ENCODE measurements at places on chromosomes 12 and 14. TPM values are rescaled to one million over a fixed set of nuclear protein-coding genes. Genes with fewer than 3 reads are reported as not detected.
A peak's percentile ranks its signal among the peaks of the same experiment; 100 is the strongest.

DNA sequence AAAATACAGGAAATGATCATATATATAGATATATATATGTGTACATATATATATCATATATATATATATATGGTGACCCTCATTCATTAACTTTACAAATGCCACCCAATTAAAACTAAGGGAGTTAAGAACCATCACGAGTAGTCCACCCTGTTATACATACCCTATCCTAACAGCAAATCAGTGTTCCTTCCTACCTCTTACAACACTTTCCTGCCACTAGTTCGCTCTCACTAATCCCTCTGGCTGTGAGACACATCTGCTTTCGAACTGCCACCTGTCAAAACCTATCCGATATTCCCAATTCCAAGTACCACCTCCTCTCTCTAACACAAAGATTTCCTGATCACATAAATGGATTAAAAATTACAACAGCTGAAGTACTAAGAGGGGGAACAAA, 100.5 kb downstream of the EEA1 start:
- DNase-seq = no peak

GRCh38 chr14:89392181-89392580, 24.9 kb downstream of the FOXN3 start:
- DNase-seq = no peak

GRCh38 chr14:104512061-104512460, 67.5 kb upstream of the C14orf180 start:
- no peak for DNase-seq

- peak; percentile 93 for DNase-seq
These were observed 4.4 kb downstream of the TNS2 start for GRCh38 chr12:53054112-53054878.

GRCh38 chr14:75401361-75401760, 26.5 kb upstream of the JDP2 start:
- DNase-seq = peak; percentile 80

DNA sequence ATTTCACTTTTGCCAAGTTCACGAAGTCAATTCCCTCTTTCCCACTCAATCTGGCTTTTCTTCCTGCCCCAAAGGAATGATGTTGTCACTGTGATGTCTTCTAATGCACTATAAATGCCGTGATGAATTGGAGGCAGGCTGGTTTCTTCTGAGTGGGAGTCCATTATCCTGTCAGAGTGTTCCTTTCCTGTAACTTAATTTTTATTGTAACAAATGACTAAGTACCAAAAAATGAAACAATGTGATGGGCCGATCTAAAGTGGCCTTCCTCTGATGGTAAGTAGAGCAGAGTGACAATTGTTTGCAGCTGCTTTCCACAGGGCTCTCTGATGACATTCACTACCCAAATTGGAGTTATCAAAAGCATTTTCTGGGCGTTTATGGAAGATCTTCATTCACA, 22.2 kb downstream of the TMEM30B start:
- DNase-seq = no peak

EIF2S3B gene
- 0.38 TPM for total RNA-seq

KLRC4 gene
- total RNA-seq = not detected

ACRBP gene
- total RNA-seq = 0.91 TPM

Data from psoas muscle (tissue), 8 donors.